ENCODE measurements at places on chromosomes 3 and 15. TPM values are rescaled to one million over a fixed set of nuclear protein-coding genes. Genes with fewer than 3 reads are reported as not detected.
A peak's percentile ranks its signal among the peaks of the same experiment; 100 is the strongest.

DNA sequence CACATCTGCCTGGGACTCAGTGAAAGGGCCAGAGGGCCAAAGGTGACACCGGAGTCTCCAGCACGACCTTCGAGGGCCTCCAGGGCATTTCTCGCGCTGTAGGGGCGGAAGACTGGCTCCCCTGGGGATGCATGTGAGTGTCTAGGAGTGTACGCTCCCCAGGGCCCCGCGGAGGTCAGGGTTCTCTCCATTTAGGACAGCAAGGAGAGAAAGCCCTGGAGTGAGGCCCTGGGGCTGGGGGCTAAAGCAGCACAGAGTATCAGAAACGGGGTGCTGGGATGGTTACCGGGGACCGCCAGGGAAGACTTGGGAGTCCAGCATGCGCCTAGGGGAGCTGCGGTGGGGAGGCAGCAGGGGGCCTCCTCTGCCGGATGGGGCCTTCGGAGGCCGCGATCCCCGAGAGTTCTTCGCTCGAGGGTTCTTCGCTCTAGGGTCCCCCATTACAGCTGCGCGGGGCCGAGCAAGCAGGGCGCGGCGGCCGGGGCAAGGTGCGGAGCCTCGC is 595 bp upstream of the APBA2 start:
- DNase-seq = peak; percentile 69
- no peak overlapping the region for H3K27ac ChIP-seq
- peak overlapping the region; percentile 40 for H3K4me3 ChIP-seq
- H3K4me1 ChIP-seq = peaks cover 7% of the 10 kb centered on the region
- no peaks in the 10 kb centered on the region for H3K36me3 ChIP-seq

DNA sequence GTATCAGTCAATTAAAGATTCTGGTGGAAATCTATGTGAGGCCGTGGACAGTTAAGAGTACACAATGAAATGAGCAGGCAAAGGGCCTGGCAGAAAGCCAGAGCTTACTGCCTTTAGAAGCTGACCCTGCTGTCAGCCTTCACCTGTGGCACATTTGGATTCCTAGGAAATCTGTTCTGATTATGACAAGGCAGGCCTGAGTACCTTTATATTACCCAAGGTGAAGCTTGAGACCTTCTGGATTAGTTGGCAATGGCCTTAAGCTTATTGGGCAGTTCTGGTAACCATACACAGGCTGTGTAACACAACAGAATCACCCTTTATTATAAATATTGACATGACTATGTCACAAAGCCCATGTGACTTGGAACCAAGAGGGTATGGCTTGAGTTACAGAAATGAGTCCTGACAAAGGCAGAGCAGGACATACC is 43.2 kb downstream of the NBEAL2 start:
- no peaks in the 10 kb centered on the region for H3K4me1 ChIP-seq
- no peak overlapping the region for H3K4me3 ChIP-seq
- DNase-seq = peak; percentile 21

DNA sequence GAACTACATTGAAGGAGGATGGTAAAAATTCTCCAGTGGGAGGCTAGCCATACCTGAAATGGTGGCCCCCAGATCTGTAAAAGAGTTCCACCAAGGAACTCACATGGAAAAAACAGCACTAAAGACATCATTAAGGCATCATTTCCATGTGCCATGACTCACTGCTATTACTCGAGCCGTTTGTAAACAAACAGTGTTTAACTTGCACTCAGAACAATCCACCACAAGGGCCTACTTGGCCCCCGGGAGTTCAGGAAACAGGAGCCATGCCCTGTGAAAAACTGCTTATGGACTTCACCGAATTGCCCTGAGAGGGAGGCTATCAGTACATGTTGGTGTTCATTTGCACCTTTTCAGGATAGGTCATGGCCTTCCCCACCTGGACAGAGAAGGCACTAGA is 18.2 kb downstream of the CCR4 start:
- no peaks in the 10 kb centered on the region for H3K36me3 ChIP-seq
- H3K4me1 ChIP-seq = no peaks in the 10 kb centered on the region
- H3K4me3 ChIP-seq = no peak overlapping the region
- H3K27ac ChIP-seq = no peak overlapping the region
- H3K27me3 ChIP-seq = no peaks in the 10 kb centered on the region

ZNF502 gene
- polyA plus RNA-seq = 5.2 TPM

SEC62 gene
- 96.5 TPM for polyA plus RNA-seq

GRCh38 chr15:93241696-93242585 is 152.9 kb upstream of the RGMA start:
- no peak for DNase-seq
- H3K27ac ChIP-seq = no peak overlapping the region
- H3K4me1 ChIP-seq = no peaks in the 10 kb centered on the region

IGSF11 gene
- polyA plus RNA-seq = 2.1 TPM

ACTL6A gene
- polyA plus RNA-seq = 38.1 TPM

DNA sequence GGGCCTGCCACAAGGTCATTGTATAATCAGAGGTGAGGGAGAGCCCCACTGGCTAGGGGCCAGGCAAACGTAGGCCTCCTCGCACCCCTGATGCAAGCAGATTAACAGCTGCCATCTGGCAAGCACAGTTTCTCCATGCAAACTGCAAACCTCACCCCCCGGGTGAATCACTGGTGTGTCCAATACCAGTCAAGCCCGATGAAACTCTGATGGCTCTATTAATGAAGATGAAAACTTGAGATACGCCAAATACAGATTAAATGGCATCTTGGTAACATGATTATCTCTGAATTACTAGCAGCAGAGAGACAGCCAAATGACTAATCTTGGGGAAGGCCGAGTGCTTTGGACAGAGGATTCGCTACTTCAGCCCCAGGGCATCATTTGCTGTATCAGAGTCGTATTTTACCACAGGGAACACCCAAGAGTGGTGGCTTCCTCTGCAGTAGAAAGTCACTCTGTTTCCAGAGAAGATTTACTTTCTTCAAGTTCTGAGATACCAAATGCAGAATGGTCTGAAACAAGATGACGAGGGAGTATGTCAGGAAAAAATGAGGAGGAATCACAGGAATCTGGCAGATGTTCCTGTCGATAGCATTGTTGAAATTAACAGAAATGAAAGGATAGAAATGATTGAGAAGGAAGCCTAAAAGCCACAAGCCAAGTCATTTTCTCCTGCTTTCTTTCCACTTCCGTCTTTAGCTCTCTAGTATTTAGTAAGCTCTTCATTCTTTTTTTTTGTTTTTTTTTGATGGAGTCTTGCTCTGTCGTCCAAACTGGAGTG is 96.2 kb upstream of the NR2F2 start:
- H3K4me1 ChIP-seq = no peaks in the 10 kb centered on the region
- H3K4me3 ChIP-seq = no peak overlapping the region
- peak; percentile 32 for DNase-seq
- no peaks in the 10 kb centered on the region for H3K36me3 ChIP-seq
- H3K27ac ChIP-seq = no peak overlapping the region
- H3K27me3 ChIP-seq = no peaks in the 10 kb centered on the region

VWA5B2 gene
- 30.3 TPM for polyA plus RNA-seq

DNA sequence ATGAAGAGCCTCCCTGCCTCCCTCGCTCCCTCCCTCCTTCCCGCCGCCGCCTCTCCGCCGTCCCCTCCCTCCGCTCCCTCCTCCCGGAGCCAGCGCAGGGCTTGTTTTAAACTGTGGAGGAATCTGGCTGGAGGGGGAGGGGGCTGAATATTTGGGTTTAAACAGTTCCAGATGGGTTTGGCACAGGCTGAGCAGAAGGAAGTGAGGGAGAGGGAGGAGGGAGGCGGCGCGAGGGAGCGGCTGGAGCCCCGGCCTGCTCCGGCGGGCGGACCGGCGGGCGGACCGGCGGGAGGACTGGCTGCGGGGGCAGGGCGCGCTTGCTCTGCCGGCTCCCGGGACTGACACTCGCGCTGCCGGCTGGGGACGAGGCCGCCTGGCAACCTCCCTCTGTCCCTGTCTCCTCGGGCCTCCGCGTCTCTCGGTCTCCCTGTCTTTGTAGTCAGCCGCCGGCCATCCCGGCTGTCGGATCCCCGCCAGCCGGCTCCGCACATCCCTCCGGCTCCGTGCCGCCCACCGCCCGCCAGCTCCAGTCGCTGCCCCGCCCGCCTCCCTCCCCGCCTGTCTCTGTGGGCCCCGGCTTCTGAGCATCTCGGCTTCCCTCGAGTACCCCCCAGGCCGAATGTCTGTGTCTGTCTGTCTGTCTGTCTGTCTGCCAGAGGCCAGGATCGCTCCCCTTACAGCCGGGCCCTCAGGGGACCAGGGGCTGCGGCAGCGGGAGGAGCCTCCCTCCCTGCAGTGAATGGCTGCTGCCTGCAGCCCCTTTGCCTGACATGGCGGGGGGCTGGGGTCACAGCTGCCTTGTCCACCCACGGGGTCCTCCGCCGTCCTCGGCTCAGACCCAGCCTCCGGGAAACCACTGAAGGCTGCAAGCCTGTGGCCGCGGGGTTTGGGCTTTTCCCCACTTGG is 7.6 kb downstream of the EPHB3 start:
- peaks cover 7% of the 10 kb centered on the region for H3K36me3 ChIP-seq
- peaks cover 34% of the 10 kb centered on the region for H3K4me1 ChIP-seq
- peak overlapping the region; percentile 17 for H3K27ac ChIP-seq
- peak overlapping the region; percentile 51 for H3K4me3 ChIP-seq
- no peaks in the 10 kb centered on the region for H3K27me3 ChIP-seq
- peak; percentile 76 for DNase-seq

AADAC gene
- 9.1 TPM for polyA plus RNA-seq

GRCh38 chr3:37604336-37604833 is 257.3 kb upstream of the CTDSPL start:
- H3K27ac ChIP-seq = no peak overlapping the region
- DNase-seq = no peak
- H3K4me1 ChIP-seq = no peaks in the 10 kb centered on the region

- H3K27ac ChIP-seq = no peak overlapping the region
- H3K36me3 ChIP-seq = no peaks in the 10 kb centered on the region
- no peaks in the 10 kb centered on the region for H3K4me1 ChIP-seq
- H3K4me3 ChIP-seq = no peak overlapping the region
- no peak for DNase-seq
These were observed 27.3 kb upstream of the PRTG start for GRCh38 chr15:55770261-55770660.

STARD9 gene
- polyA plus RNA-seq = 2.6 TPM

DNA sequence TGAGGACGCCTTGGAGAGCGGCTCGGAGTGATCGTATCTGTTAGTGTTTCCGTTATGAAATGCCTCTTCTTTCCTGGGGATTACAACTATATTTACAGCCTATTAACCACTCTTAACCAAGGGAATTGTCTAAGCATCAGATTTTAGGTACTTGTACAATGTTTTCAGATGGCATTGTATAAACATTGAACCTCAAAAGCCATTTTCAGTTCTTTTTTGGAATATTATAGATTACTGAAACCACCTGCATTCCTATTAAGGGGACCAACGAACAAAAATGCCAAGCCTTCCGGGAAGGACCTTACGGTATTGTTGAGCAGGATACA is 1.1 kb downstream of the NEO1 start:
- no peak for DNase-seq

DNA sequence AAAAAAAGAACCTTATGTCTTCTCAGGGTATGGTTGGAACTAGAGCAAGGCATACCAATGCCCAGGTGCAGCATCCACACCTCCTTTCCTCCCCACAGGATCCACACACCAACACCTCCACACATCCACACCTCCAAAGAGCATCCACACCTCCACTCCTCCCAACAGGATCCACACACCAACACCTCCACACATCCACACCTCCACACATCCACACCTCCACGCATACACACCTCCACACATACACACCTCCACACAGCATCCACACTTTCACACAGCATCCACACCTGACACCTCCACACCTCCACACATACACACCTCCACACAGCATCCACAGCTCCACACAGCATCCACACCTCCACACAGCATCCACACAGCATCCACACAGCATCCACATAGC is 5.3 kb downstream of the MESP1 start:
- H3K36me3 ChIP-seq = no peaks in the 10 kb centered on the region
- no peaks in the 10 kb centered on the region for H3K4me1 ChIP-seq
- H3K27me3 ChIP-seq = no peaks in the 10 kb centered on the region

BCL2A1 gene
- polyA plus RNA-seq = 0.84 TPM

- no peak overlapping the region for H3K4me3 ChIP-seq
- no peak overlapping the region for H3K27ac ChIP-seq
- DNase-seq = no peak
These were observed 422.8 kb upstream of the NAALADL2 start for GRCh38 chr3:174436367-174436766.

- no peaks in the 10 kb centered on the region for H3K27me3 ChIP-seq
- H3K36me3 ChIP-seq = no peaks in the 10 kb centered on the region
- H3K4me1 ChIP-seq = no peaks in the 10 kb centered on the region
- no peak overlapping the region for H3K27ac ChIP-seq
These were observed 322.5 kb upstream of the COL8A1 start for GRCh38 chr3:99315896-99316295.

GRCh38 chr3:31903686-31904431 is 77.2 kb downstream of the OSBPL10 start:
- peaks cover 3% of the 10 kb centered on the region for H3K4me1 ChIP-seq
- no peaks in the 10 kb centered on the region for H3K36me3 ChIP-seq
- no peaks in the 10 kb centered on the region for H3K27me3 ChIP-seq
- H3K27ac ChIP-seq = no peak overlapping the region
- H3K4me3 ChIP-seq = no peak overlapping the region
- DNase-seq = no peak

GRCh38 chr3:32315441-32315840 is 76.2 kb upstream of the CMTM7 start:
- peaks cover 24% of the 10 kb centered on the region for H3K4me1 ChIP-seq
- no peak overlapping the region for H3K4me3 ChIP-seq
- H3K27ac ChIP-seq = no peak overlapping the region
- H3K27me3 ChIP-seq = no peaks in the 10 kb centered on the region
- no peaks in the 10 kb centered on the region for H3K36me3 ChIP-seq

CDHR4 gene
- not detected for polyA plus RNA-seq

DNA sequence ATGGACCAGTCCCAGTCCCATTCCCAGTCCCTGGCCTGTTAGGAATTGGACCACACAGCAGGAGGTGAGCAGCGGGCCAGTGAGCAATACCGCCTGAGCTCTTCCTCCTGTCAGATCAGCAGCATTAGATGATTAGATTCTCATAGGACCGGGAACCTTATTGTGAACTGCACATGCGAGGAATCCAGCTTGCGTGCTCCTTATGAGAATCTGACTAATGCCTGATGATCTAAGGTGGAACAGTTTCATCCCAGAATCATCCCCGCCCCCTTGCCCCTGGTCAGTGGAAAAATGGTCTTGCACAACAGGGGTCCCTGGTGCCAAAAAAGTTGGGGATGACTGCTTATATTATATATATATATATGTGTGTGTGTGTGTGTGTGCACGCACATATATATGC is 63.1 kb downstream of the IFT57 start:
- H3K27me3 ChIP-seq = no peaks in the 10 kb centered on the region
- peaks cover 11% of the 10 kb centered on the region for H3K36me3 ChIP-seq
- H3K27ac ChIP-seq = no peak overlapping the region
- no peak for DNase-seq
- H3K4me3 ChIP-seq = no peak overlapping the region

CLASP2 gene
- 16.7 TPM for polyA plus RNA-seq
